ENCODE measurements at places on chromosomes 6 and 20.

DNA sequence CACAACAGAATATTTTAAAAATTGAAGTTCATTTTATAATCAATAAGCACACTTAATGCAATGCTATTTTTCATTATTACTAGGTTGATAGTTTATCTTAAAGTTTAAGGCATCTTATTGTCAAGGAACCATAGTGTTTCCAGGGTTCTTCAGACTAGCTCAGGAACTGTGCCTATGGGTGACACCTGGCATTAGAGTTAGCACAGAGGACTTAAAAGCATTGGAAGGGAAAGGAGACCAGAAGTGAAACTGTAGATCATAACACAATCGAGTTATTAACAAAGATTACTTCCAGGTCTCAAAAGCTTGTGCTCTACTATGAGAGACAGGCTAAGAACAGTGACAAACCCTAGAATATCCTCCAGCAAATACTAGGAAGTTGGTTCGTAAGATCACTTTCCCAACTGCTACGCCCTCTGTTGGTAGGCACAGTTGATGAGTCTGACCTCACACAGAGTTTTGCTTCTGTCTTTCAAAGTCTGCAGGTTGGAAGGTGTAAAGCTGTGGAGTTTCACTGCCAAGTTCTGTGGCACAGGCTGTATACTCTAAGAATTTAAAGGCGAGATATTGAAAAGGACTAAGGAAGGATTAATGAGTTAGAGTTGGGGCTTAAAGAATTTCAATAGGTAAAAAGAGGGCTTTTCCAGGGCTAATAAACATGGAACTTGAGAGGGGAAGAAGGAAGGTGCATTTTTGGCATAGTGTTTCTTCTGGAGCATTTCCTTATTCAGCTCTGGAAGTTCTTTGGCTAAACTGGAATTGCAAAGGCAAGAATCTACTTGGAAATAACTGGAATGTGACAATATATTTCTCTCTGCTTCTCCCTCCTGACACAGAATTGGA is 531.3 kb upstream of the JAG1 start:
- no peak for DNase-seq

DNA sequence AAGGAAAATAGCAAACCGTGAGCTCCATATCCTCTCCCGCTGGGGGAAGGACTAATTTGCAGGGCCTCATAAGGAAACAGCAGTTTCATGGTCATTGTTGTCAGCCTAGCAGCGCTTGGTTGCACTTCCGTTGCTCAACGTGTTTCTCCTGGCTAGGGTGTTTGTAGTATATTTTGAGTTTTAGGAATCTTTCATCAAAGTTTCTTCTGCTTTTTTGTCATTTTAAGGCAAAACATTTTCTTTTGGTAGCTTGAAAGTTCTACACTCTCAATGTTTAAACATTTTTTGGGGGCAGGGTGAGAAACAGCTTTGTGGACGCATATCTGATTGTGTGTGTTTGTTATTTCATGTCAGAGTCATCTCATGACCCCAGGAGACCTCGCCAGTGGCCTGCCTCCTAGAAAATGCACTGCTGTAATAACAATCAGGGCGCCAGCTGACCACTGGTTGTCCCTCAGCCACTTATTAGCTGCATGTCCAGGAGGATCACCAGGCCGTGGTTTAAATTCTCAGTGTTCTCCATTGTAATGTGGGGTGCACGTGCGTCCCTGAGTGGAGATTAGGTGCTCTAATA is 20.6 kb downstream of the JARID2 start:
- no peak for DNase-seq

DNA sequence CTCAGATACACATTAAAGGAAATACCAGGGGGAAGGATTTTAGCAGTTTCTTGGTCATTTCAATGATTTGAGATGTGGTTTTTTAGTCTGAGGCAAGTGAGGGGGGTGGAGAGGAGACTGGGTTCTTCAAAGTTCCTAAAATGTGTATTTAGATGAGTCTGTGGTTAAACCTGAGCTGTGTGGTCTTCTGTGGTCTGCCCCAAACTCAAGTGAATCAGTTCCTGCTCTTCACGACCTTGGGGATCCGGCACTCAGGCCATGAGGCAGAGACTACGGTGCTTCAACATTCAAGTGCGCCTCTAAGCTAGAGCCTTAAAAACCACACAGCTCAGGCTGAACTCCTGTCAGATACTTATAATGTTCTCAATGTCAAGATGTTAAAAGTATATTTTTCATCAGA is 406.7 kb downstream of the LMBRD1 start:
- no peak for DNase-seq

GRCh38 chr20:17710379-17711266 is 10.9 kb downstream of the BANF2 start:
- no peak for DNase-seq

GRCh38 chr6:168953461-168953860 is 300.2 kb downstream of the THBS2 start:
- DNase-seq: no peak

DNA sequence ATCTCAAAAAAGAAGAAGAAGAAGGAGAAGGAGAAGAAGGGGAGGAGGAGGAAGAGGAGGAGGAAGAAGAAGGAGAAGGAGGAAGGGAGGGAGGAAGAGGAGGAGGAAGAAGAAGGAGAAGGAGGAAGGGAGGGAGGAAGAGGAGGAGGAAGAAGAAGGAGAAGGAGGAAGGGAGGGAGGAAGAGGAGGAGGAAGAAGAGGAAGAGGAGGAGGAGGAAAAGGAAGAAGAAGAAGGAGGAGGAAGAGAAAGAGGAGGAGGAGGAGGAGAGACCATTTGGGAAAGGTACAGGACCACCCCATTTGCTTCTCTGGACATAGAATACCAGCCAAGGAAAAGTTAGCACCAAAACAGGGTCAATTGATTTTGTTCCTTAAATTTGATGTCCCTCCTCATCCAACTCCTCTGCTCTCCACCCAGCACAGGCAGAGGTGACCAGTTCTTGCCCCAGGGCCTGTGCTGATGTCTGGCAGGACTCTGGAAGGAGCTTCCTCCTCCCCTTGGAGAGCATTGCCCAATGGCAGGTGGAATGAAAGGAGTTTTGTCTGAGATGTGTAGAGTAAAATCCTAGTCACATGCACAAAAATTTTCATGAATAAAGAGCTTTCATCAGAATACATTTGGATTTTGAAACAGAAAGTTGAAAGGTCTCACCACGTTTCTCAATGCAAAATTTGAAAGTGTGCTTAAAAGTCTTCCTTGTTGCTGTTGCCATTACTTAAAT is 182.9 kb downstream of the LY86 start:
- DNase-seq: no peak

DNA sequence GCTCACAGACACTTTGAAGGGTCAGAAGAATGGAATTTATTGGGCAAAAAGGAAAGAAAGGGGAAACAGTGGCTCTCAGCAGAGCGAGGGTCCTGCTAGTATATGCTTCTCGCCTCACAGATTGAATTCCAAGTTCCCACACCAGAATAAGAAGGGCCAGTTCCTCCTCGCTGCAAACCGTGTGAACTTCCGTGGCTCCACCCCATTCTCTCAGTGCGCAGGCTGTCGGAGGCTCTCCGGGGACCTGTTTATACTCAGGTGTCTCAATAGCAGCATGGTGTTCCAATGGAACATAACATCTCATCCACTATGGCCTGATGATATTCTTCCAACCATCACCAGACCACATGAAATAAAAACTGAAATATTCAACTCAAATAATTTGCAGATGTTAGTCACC is 4.6 kb downstream of the SAMD3 start:
- no peak for DNase-seq

DNA sequence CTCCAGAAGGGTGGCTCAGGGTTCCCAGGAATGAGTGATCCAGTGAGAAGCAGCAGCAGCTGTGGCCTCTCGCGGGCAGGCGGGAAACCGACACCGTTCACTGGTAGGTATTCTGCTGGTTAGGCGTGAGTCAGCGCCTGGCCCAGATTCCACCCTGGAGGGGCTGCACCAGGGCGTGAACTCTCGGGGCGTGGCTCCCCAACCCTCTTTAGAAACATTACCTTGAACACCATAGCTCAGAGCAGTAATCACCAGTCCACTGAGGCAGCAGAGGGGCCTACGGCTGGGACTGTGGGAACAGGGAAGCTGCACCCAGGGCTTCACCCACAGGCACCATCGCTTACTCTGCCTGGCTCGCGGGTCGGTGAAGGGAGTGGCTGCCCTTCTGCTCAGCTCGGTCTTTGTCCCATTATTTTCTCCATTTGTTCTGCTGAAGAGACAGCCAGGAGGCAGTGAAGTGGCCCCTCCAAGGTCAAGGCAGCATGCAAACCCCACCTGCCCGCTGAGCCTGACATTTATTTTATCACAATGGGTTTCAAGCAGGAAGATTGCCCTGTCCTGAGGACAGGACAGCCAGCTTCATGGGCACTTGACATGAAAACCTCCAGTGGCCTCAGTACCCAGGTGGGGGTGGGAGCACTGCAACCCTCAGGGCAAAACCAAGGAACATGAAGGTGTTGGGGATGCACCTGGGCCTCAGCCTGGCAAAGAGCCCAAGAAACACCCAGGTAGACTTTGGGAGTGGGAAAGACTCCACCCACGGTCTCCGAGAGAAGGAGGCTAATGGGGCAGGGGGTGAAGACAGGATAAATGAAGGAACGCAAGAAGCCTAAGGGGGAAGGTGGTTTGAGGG is 51.0 kb upstream of the CD93 start:
- DNase-seq: no peak

DNA sequence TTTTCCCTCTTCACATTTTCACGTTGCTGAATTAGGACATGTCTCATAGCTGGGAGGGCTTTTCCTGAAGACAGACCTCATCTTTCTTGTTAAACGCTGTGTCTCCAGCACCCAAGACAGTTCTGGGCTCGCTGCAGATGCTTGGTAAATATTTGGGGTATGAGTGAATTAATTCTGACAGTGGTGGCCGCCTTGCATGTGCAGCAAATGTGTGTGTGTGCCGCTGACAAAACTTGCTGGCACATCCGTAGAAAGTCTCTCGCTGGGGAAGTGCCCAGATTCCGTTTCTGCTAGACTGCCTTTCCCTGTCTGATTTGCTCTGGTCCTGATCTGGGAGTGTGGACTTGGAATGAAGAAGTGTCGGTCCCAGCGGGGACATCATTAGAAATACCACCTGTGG is 48.2 kb upstream of the ZNFX1 start:
- DNase-seq: no peak

DNA sequence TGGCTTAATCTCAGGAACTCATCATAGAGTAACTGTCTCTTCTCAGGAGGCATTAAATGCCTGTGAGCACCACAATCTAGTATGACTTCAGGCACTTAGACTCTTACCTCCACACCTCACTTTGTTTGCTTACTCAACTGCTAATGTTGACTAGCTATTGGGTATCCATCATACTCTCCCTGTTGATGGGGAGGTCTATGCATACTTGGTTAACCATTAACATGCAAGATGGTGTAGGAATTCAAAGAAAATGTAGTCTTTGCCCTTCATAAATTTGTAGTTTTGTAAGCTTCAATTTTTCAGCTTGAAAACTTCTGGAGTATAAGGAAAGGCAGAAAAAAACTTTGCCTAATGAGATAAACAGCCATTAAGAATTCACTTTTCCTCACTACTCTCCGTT is 501.0 kb upstream of the MARCKS start:
- DNase-seq: no peak

DNA sequence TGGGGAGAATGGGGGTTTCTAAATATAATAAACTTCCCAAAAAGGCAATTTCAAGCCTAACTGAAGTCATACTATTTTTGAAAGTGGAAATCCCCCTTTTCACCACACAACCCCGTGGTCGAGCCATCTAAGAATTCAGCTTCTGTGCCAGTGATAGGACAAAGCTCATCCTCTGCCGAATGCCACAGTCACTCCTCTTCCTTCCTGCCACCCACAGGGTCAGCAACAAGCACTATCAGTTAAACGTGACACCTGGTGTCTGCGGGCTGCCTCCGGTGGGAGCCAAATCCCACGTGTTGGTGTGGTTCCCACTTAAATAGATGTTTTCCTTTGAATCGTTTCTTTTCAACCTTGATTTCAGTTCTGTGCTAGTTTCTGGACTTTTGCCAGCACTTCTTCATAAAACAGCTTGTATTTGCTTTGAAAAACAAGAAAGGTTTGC is 60.7 kb downstream of the TNFAIP3 start:
- DNase-seq: no peak

DNA sequence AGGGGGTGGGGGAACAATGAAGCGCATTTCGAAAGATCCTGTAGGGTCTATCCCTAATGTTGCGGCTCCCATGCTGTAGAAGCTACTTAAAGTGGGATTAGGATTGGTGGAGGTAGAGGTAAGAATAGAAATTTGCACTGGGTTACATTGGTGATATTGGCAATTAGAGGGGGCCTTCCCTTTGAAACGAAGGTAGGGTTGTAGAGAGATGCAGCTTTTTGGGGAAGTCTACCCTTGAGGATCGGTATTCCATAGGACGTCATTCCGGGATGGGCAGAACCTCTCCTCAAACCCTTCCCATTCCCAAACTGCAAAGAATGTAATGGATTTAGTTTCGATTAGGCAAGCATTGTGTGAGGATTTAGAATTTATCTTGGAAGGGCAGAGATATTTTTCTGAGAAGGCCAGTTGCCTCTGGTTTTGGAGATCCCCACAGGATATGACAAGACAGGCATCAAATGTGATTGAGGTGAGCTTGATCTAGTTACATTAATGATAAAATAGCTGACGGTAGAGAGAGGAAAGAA is 5.4 kb upstream of the ZNFX1 start:
- no peak for DNase-seq

- no peak for DNase-seq
Observed at GRCh38 chr20:51497542-51498467, 44.7 kb downstream of the NFATC2 start.

DNA sequence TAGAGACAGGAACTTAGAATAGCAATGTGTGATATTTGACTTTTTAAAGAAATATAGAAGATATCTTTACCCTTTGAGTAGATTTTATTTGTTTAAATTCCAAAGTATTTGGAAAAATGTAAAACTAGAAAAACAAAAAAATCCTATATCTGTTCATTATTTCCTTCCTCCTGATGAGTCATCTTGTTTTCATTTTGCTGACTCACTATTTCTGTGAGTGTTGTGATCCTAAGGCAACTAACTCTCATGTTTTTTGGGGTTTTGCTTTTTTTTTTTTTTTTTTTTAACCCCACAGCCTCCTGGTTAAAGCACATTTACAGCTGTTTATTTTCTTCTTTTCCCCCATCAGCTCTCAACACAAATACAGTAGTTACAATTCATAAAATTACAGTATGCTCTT is 37.8 kb upstream of the THEMIS start:
- DNase-seq: no peak

- no peak for DNase-seq
Observed at GRCh38 chr6:34520645-34521462, 35.3 kb downstream of the SPDEF start.
